ENCODE measurements at places on chromosomes 5 and 9.

GRCh38 chr9:127561491-127562278 lies 50.4 kb upstream of the STXBP1 start:
- no peak for DNase-seq

GRCh38 chr5:146426853-146427618 lies 20.1 kb upstream of the TCERG1 start:
- no peak for DNase-seq

DNA sequence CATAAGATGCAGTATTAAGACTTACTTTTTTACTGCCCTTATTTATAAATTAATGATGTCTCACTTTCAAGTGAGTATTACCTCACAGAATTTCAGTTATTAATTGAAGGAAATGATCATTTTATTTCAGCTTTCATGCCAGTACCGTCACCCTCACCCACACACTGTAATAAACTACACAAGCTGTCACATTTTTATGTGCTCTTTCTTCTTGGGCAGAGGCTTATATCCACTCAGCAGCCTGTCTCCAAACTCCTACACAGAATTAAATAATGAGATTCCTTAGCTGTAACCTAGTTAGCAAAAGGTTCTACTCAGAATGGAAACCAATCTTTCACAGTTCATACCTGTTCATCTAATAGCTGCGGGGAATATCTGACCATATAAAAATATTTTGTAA lies 1915.8 kb upstream of the CDH6 start:
- DNase-seq, result no peak

GRCh38 chr5:171444582-171444981 lies 25.1 kb downstream of the FGF18 start:
- no peak for DNase-seq

GRCh38 chr5:33891788-33892619 lies at the start of gene ADAMTS12:
ADAMTS12 (minus strand) TSS chr5:33891990; CDS start chr5:33891856, 134 bp downstream.
- no peak for DNase-seq

- no peak for DNase-seq
Observed at GRCh38 chr5:64576250-64576649, 70.4 kb downstream of the RGS7BP start.

- DNase-seq, result no peak
Observed at GRCh38 chr5:173853370-173854131, 34.6 kb upstream of the CPEB4 start.

DNA sequence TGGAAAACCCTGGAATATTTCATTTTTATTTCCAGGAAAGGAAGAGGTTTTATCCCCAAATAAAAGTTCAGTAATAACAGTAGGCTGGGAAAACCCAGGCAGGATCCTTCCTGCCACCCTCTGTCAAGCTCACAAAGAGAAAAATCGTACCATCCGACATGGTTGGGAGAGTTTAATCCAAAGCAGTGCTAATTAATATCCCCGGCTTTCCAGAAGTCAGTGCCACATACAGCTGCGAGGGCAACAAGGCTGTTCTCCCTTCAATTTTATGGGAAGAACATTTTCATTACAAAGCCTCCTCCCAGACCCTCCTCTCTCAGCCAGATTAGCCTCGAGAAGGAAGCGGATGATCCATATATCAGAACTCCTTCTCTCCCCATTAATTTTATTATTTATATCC lies 95.5 kb downstream of the PAX5 start:
- DNase-seq, result no peak

DNA sequence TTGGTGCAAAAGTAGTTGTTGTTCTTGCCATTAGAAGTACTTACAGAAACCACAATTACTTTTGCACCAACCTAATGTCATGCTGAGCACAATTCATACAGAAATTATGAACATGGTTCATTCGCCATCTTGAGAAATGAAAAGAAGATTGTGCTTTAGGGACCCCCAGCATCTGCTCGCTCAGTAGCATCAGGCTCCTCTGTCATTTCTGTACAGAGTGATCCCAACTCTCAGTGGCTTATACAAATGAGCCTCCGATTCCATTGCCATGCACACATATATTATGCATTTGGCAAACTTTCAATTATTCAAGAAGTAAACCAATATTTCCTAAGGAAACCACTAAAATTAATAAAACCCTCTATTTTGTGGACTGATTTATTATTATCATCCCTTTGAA lies 266.2 kb downstream of the MED10 start:
- no peak for DNase-seq

GRCh38 chr5:112004867-112005622 lies 248.1 kb upstream of the NREP start:
- no peak for DNase-seq

GRCh38 chr5:149333711-149334443 lies 11.4 kb upstream of the GRPEL2 start:
- DNase-seq, result no peak

GRCh38 chr5:78592735-78593386 lies 55.7 kb downstream of the LHFPL2 start:
- DNase-seq, result no peak

DNA sequence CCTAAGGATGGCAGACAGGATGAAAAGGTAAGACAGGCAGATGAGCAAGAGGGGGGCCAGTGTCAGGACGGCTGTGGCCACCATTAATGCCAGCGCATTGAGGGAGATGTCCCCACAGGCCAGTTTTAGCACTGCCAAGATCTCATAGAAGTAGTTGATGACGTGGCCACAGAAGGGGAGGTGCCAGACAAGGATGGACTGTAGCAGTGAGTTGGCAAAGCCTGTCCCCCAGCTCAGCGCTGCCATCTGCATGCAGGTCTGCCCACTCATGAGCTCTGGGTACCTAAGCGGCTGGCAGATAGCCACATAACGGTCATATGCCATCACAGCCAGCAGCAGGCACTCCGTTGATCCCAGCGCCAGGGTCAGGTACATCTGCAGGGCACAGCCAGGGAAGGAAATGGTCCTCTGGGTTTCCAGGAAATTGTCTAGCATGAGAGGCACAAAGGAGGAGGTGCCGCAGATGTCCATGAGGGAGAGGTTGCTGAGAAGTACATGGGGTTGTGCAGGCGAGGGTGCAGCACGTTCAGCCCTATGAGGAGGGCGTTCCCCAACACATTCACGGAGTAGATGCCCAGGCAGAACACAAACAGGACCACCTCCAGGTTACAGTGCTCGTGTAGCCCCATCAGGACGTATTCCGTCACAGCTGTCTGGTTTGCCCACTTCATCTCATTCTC lies 10.8 kb downstream of the OR13J1 start:
- DNase-seq, result no peak

Data from stimulated activated CD8-positive, alpha-beta memory T cell treated with anti-CD3 and anti-CD28 coated beads, Interleukin-7, amount 100 ng/mL, for 4 hours (primary cell).